ENCODE measurements at places on chromosomes 16 and 17.

DNA sequence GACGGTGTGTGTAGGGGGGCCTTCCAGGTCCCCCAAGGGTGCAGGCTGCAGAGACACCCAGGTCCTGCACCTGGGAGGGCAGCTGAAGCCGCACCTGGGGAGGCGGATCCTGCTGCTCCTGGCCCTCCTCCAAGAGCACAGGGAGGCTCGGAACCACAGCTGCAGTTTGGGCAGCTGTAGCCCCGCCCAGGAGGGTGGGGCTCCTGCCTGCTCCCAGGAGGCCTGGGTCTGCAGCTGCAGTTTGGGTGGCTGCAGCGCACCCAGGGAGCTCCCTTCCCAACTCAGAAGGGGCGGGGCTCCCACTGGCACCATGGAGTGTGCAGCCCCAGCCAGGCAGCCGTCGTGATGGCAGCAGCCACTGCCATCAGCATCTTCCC, 69.4 kb upstream of the NKD1 start:
- DNase-seq, result no peak

DNA sequence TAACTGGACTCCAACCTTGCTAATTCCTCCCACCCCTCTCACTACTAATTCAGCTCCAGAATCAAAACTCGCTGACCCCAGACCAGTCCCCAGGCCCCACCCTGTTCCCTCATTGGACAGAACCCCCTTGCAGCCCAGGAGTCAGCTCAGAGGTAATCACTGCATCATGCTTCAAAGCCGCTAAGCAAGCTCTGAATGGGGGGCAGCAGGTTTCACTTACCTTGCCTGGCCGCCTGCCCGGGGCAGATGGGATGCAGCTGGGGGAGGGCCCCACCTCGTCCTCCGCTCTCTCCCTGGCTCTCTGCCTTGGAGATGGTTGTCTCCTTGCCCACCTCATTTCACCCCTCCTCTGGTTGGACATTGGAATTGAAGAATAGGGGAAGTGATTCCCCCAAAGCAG, 4.8 kb upstream of the NGFR start:
- no peak for DNase-seq

- no peak for DNase-seq
Measured at GRCh38 chr17:1714980-1715802, 5.0 kb upstream of the TLCD2 start.

GRCh38 chr17:55479903-55480302, 31.3 kb downstream of the SMIM36 start:
- DNase-seq, result no peak

- no peak for DNase-seq
Measured at GRCh38 chr16:11263737-11264136, 5.4 kb downstream of the TNP2 start.

DNA sequence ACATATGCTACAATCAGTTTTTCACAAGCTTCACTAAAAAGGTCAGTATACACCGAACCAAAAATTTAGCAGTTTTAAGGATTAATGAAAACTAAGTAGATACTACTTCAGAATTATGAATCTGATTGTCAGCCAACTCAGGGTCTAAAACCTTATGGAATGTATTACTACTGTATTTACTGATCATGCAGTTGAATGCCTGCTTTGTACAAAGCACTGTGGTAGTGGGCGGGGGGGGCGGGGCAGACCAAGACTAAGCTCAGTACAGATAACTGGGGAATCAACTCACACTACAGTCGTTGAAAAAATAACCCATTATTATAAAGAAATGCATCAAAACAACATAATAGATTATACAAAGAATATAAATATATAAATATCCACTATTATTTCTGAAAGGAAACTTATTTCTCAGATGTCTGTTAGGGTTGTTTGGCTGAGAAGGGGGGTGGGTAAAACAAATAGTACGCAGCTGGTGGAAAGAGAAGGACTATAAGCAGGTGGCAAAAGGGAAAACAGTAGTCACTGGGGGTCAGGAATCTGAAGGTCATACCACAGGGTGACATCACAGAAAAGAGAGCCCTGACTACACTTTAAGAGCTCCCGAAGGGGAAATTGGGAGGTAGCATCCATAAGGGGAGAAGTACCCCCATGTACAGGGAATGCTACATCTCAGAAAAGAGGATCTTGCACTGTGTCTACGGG, 109.4 kb upstream of the AXIN2 start:
- DNase-seq, result no peak

DNA sequence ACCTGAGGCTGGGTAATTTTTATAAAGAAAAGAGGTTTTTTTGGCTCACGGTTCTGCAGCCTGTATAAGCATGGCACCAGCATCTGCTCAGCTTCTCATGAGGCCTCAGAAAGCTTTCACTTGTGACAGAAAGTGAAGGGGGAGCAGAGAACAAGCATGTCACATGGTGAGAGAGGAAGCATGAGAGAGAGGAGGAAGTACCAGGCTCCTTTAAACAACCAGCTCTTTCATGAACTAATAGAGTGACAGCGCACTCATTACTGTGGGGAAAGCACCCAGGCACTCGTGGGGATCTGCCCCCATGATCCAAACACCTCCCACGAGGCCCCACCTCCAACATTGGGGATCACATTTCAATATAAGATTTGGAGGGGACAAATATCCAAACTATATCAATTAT, 86.8 kb downstream of the USP32 start:
- no peak for DNase-seq

- DNase-seq, result no peak
Measured at GRCh38 chr17:61168506-61168905, 231.1 kb upstream of the TBX2 start.

GRCh38 chr16:24203675-24204074, 52.5 kb upstream of the CACNG3 start:
- no peak for DNase-seq

GRCh38 chr16:86786994-86787393, 208.6 kb downstream of the FOXL1 start:
- DNase-seq, result no peak

GRCh38 chr17:65530523-65531255, 30.8 kb downstream of the AXIN2 start:
- DNase-seq, result no peak

DNA sequence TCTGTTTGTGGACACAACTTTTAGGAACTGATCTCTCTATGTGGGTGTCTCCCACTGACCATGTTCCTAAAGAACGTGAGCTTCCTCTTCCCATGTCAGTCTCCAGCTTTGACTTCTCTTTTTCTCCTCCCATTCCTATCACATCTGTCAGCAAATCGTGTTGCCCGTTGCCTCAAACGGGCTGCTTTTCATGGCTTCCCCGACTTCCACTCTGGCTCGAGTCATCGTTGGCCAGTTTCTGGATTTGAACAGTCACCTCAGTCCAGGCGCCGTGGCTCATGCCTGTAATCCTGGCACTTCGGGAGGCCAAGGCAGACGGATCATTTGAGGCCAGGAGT, 5.4 kb downstream of the ABCC1 start:
- no peak for DNase-seq

- DNase-seq, result no peak
Measured at GRCh38 chr16:85819771-85820170, 20.3 kb downstream of the COX4I1 start.

GRCh38 chr16:79163691-79164387, 436.7 kb downstream of the MAF start:
- no peak for DNase-seq

- no peak for DNase-seq
Measured at GRCh38 chr17:75020331-75021110, 8.1 kb downstream of the MRPL58 start.

GRCh38 chr16:51450376-51450775, 299.3 kb upstream of the SALL1 start:
- no peak for DNase-seq

- no peak for DNase-seq
Measured at GRCh38 chr16:8716592-8716991, 42.2 kb downstream of the ABAT start.

DNA sequence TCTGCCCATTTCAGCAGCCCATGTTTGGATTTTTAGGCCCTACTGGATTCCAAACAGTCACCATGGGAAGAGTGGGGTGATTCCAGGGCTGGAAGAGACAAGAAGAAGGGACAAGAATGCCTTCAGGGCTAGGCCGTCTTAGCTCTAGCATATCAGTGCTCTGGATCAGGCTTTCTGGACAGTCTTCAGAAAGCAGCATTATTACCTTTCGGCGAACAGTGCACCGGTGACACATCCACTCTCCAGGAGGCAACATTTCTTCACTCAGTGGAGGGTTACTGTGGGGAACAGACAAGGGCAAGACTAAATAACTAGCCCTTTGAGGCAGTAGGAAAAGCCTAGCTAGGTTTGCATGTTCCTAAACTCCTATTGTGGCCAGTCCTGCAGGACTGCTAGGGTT, 23.9 kb upstream of the DHRS13 start:
- DNase-seq, result no peak

DNA sequence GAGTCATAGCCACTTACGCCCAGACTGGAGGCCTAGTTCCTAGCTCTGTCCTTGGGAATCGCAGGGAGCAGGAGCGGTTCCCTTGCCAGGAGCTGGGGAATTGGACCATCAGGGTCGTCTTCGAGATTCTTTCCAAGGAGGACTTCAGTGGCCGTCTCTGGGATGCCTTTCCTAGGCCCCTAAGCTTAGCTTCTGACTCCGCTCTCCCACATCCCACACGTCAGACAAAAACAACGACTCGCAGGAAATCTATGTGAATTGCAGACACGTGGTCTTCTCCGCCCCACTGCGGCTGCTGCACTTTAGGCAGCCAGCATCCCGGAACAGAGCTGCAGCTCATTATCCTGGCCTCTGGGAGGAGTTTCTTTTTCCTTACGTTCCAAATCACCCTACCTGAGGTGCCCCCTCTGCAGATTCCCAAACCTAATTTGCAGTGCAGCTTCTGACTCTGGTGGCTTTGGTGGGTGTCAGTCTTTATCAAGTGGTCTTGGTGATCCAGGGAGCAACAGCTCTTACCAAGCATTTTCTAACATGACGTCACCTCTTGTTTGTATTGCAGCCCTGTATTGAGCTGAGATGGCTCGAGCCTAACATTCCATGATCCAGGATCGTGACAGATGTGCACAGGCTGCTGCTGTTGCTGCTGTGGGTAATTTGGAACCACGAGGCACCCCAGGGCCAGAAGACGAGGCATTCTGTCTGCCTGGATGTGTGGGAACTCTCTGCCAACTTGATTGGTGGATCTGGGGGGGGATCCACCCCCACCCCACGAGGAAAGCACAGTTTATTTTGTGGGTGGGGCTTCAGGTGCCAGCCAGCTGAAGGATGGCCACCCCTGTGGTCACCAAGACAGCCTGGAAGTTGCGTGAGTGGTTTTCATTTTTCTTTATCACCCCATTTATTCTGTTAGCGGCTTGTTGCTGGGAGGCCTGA, 1.1 kb downstream of the KATNB1 start:
- DNase-seq, result no peak

GRCh38 chr17:35953720-35954119, 10.2 kb upstream of the LYZL6 start:
- no peak for DNase-seq

- DNase-seq, result no peak
Measured at GRCh38 chr17:1078831-1079561, 82.1 kb downstream of the TIMM22 start.

- no peak for DNase-seq
Measured at GRCh38 chr17:67443931-67444595, 67.0 kb downstream of the PITPNC1 start.

DNA sequence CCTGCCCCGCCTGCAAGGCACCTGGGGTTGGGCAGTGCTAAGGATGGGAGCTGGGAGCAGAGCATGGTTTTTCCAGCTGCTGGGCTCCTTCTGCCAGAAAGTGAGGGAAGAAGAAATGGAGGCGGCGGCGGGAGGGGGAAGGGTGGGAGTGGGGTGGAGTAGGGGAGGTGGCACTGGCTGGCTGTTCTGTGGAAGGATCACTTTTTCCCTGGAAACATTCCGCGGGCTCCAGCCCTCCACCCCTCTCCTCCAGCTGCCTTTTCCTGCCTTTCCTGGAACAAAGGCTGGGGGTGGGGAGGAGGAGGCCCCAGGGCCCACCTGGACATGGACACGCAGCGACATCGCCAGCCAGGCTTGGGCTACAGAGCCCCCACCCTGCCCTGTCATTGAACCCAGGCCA, 41.1 kb downstream of the CFAP20 start:
- DNase-seq, result no peak

- no peak for DNase-seq
Measured at GRCh38 chr16:84215531-84215930, 24.3 kb downstream of the KCNG4 start.

DNA sequence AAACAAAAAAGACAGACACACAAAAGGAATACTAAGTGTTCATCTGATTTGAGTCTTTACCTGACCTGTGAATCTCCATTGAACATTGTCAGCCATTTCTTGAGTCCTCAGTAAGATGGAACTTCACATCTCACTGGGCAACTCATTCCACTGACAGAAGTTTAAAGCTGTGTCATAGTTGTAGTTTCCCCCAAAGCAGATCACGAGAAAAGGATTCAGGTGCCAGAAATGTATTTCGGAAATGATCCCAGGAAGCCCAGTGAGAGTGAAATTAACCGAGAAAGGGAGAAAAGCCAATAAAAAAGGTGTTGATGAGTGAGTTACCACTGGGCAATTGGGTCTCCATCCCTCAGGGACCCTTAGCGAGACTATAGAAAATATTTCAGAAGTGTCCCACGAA, 6.5 kb downstream of the CHD9 start:
- no peak for DNase-seq

DNA sequence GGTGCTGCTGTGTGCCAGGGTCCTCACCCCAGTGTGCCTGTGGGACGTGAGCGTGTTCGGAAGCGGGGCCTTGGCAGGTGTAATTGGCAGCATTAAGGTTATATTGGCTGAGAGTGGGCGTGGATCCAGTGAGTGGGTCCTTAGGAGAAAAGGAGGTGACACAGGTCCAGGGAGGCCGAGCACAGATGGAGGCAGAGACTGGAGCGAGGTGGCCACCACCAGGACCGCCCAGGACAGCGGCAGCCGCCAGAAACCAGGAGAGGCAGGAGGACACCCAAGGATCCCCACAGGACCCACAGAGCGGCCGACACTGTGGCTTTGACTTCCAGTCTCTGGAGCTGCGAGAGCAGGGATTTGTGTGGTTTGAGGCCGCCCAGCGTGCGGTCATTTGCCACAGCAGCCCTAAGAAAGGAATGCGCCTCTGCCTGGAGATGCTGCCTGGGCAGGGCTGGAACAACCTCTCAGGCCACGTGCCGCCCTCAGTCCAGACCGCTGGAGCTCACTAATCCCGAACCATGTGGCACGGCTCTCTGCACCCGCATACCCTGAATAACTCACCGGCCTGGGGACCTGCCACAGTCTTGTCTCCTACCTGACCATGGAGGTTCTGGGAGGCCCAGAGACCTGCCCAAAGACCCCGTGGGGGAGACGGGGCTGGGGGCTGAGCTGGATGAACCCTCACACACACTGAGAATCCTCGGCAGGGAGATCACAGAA, 45.4 kb downstream of the SOX8 start:
- no peak for DNase-seq

- no peak for DNase-seq
Measured at GRCh38 chr16:30546115-30546514, 11.5 kb upstream of the ZNF747 start.

DNA sequence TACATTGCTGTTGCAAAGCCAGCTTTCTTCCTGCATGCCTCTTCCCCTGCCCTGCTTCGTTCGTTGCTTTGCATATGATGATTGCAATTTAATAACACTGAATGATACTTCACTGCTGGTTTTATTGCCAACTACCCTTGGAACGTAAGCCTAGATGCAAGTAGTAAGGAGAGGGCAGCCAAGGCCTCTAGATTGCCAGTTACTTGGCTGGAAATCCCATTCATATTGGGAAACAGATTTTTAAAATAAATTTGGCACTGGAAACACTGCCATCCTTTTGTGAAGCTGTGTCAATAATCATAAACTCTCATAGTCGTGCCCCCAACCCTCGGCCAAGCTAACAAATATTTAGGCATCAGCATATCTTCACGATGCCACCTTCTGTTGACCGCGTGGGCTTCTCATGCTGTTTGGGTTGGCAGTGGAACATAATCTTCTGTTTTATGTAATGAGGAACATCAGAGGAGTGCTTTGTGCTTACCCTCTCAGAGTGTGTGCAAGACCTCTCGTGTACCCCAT, 86.5 kb downstream of the MAP2K6 start:
- no peak for DNase-seq

Measured in cortex of kidney (tissue), 1 donor.